ENCODE measurements at places on chromosomes 13 and 19.
A peak's percentile ranks its signal among the peaks of the same experiment; 100 is the strongest.

- no peak for DNase-seq
These were observed 178.6 kb downstream of the SHISA2 start for GRCh38 chr13:25873242-25873612.

DNA sequence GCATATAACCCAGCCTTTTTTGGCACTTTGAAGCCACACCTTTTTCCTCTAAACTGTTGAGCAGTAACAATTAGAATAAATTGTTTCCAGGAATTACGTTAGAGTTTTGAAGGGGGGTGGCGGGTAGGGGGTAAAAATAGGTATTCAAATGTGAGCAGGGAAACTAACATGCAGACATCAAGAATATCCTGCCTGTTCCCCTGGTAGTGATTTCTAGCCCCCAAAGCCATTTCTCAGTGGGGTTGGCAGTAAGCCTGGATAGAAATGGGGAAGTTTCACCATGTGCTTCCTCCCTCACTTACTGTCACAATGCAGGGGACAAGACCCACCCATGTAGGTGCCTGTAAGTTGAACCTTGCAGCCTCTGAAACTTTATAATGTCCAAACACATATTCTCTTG is 3.8 kb downstream of the DOCK9 start:
- DNase-seq, result no peak

DNA sequence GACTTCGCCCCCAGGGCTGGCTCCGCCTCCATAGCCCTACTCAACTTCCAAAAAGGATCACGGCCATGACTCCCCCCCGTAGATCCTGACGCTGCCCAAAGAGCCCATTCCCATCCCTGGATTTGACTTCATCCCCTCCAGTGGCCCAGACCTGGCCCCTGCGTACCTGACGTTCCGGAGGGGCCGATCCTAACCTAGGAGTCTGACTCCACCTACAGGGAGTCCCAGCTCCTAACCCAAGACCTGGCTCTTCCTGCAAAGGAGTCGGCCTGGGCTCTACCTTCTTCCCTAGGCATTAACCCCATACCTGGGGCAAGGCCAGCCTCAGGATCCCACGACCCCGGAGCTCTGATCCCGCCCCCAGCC is 10.8 kb downstream of the STAP2 start:
- DNase-seq, result no peak

DNA sequence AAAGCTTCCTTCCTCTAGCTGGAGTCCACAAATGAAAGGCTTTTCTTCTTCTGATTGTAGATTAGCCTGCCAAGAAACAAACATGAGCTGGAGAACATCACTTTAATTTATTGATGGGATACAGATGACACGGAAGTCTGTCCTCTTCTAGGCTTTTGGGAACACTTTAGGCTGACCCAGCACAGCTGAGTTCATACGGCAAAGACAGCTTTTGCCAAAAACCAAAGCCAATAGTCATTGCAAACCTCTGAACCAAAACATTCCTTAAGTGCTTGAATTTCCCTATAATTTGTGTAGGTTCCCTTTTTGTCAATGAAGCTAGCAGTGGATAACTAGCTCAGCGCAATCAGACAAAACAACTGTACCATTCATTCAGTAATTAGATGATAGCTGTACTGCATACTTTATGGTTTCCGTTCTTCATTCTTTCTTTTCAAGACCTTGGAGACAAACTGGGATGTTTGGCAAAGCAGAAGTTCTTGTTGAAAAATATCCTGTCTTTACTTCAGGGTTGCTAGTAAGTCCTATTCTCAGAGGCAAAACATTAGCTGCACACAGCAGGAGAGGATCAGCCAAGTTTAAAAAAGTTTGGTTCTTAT is 95.7 kb upstream of the SPRY2 start:
- no peak for DNase-seq

DNA sequence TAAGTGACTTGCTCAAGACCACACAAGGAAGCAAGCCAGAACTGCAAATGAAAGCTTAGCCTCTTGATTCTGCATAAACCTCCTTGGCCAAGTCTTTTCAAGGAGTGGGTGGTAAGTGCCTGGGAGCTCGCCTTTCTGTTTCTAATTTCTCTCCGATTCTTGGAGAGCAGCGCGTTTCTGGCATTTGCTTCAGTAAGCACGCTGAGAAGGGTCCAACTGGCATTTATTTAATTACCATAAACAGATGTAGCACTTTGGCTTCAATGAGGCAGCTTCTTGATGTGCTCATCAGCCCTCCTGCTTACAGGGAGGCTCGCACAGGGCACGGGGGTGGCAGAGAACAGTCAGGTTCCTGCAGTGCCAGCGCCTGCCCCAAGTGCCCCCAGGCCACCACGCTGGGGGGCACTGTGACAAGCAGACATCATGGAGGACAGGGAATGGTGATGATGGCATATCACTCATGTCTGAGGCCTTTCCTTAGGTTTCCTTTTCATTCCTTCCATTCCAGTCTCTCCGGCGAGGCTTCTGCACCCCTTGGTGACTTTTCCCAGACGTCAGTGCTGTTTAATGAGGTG is 13.3 kb downstream of the SIAH3 start:
- no peak for DNase-seq

DNA sequence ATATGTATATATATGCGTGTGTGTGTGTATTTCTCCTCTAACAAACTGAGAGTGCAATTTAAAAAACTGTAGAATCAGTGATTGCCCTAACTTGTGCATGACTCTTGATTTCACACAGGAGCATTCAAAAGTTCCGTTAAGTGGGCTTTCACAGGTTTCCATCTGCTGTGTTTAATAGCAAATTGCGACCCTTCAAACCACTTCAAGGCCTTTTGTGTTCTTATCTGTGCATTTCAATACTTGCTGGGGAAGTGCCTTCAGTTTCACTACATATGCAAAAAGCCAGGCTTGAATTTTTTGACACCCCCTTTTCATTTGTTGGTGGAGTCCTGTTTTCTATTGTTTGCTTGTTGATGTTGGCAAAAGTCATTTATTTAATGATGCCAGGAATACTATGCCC is 158.0 kb downstream of the TM9SF2 start:
- DNase-seq, result no peak

DNA sequence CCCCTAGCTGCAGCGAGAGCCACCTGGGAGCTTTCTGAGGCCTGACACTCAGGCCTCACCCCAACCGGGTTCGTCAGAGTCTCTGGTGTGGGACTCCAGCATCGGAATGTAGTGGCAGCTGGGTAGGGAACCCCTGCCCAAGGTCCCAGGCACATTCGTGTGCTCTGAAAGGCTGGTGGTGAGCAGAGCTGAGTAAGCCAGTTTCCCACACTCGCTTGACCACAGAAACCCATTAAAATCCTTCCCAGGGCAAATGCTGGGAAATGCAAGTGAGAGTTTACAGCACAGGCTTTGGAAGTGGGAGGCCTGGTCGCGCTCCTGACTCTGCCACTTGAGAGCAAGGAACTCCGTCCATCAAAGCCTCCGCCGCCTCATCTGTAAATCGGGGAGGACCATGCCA is 4.2 kb downstream of the TRAPPC6A start:
- no peak for DNase-seq

GRCh38 chr13:112193463-112194166 is 126.7 kb downstream of the SOX1 start:
- no peak for DNase-seq

GRCh38 chr13:50244713-50245574 is 229.7 kb downstream of the KCNRG start:
- DNase-seq, result peak; percentile 28

DNA sequence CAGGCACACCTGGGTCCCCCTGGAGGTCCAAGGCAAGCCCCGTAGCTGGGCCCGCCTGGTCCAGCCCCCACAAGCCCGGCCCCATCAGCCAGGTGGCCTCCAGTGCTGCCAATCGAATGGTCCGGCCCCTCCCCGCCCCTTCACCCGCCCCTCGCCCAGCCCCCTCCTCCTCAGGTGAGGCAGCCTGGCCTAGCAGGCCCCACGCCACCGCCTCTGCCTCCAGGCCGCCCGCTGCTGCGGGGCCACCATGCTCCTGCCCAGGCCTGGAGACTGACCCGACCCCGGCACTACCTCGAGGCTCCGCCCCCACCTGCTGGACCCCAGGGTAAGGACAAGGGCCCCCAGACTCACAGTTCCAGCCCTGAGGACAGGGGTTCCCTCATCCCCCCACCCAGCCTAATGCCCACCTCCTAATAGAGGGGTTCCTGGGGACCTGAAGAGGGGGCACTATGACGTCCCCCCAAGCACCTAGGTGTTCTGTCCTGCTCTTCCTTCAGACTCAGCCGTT is at the start of gene HPN:
HPN (plus strand) TSS at position 174 of the 508 bp plus-strand sequence. CDS start 786 bp downstream, outside the sequence.
- no peak for DNase-seq

DNA sequence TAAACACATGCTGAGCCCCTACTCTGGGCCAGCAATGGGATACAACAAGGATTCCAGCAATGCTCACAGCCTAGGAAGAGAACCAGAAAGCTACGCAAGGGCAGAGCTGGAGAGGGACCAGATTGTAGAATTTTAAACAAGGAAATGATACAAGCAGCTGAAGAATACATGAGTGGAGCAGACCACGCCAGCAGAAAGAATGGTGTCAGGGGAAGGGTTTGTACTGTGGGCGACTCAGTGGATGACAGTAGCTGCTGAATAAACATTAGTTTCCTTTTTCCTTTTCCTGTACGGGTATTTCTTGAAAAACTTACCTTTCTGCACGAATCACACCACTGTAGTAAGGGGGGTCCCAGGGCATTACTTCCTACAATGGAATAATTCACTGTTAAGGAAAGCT is 30.7 kb downstream of the MIPEP start:
- DNase-seq, result no peak

- peak; percentile 90 for DNase-seq
These were observed 864 bp downstream of the FTL start for GRCh38 chr19:48965806-48966540.

DNA sequence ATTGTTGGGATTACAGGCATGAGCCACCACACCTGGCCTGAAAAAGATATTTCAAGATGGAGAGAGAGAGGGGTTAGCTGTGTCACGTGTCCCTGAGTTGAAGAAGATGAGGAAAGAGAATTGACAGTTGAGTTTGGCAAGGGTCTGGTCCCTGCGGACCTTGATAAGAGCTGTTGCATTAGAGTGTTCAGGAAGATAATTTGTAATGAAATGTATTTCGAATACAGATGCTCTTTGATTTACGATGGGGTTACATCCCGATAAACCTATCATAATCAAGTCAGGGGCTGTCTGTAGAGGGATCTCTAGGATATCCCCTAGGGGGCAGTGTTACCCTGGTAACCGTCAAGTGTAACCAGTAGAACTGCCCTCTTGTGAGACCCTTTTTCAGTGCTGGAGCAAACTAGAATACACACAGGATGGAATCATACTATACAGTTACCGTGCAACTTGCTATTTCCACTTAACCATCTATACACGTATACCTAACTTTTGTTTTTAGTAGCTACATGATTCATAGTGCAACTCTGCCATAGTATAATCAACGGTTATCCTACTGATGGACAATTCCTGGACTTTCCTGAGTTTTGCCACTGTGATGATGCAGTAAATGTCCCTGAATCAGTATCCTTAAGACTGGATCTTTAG is 1.5 kb upstream of the ELOF1 start:
- no peak for DNase-seq

DNA sequence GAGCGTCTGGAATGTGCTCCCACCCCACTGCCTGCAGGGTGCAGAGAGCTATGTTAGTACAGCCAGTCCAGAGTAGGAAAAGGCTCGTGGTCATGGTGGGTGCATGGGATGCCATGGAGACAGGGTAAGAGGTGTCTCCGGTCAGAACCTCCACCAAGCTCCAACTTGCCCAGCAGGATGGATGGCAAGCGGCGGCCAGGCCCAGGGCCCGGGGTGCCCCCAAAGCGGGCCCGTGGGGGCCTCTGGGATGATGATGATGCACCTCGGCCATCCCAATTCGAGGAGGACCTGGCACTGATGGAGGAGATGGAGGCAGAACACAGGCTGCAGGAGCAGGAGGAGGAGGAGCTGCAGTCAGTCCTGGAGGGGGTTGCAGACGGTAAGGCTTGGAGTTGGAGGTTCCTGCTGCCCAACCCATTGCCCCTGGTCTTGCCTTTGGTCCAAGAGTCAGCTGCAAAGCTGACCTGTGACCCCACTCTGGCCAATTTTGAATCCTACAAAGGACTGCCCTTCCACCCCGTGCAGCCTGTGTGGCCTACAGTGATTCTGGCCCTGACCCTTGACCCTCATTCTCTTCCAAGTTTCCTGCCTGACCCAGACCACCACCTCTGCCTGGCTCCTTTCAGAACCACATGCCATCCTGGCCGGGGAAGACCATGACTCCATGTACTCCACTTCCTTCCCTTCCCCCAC is 14.7 kb downstream of the POLD1 start:
- DNase-seq, result no peak

- DNase-seq, result no peak
These were observed 41.2 kb upstream of the TPM4 start for GRCh38 chr19:16034958-16035560.

DNA sequence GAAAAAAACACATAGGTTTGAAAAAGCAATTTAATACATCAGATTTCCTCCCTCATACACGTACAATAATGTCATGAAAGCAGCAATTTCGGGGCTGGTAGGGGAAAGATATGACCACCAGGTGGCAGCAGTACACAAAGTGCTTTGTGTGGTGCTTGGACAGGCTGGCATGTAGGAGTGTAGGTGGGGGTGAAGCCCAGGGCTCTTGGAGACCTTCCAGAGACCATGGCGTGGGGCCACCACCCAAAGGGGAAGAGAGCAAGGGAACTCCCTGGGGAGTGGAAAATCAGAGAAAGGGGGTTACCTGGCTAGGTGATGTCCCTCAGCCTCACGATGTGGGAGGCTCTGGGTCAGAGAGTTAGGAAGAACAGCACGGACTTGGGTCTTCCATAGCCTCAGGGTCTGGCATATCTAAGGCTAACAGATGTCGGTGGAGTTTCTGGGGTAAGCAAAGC is 11.8 kb upstream of the CCNA1 start:
- DNase-seq, result peak; percentile 58

DNA sequence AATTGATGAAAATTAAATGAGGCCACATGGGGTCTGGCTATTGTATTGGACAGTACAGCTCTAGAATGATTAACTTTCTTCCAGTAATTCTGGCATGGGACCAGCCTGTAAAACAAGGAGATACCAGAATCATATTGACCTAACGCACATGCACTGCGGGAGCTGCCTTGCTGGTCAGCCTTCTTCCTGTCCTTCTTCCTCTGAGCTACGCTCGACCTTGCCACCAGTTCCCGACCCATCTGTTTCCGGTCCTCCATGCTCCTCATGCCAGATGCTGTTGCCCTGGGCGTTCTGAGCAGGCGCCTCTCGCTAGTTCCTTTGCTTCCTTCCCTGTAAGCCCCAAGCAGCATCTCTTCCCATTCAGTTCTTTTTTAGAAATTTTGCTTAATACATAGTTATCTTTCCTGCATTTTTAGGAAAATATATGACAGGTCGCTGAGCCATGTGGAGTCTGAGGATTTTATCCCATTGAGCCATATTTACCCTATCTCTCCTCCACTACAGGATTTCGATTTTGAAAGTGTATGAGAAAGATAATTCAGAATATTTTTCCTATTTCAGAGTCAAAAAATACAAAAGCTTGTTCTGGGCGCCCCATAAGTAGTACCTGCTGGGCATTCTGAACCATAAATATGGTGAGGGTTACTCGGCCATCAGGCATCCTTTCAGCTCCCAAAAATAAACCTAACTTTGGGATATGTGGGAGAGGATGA is 38.6 kb downstream of the TNFRSF19 start:
- no peak for DNase-seq

DNA sequence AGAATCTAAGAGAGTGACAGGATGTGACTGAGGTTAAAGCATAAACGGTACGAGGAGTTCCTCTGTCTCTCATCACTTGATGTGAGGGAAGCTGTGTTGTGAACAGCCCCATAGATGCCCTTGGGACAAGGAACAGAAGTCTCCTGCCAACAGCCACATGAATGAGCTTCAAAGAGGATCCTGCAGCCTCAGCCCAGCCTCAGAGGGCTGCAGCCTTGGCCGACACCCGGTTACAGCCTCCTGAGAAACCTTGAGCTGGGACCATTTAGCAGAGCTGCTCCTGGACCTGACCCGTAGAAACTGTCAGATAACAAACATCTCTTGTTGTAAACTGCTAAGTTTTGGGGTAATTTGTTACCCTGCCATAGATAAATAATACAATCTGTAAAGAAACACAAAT is 54.2 kb downstream of the CCNE1 start:
- DNase-seq, result no peak

Measured in stimulated activated CD4-positive, alpha-beta T cell treated with anti-CD3 and anti-CD28 coated beads, Interleukin-12 subunit alpha, Interleukin-12 subunit beta, amount 100 ng/mL, for 24 hours (primary cell).